ENCODE measurements at places on chromosomes 2 and 18. TPM values are rescaled to one million over a fixed set of nuclear protein-coding genes. Genes with fewer than 3 reads are reported as not detected.

The OTOS gene
- total RNA-seq, result not detected

The CCDC74B gene
- total RNA-seq, result 2.2 TPM

The KLHL29 gene
- total RNA-seq, result 5.8 TPM

The SLC66A3 gene
- 29.3 TPM for total RNA-seq

The MAPK4 gene
- not detected for total RNA-seq

The NPAS2 gene
- total RNA-seq, result 8.3 TPM

The LIPG gene
- 1.9 TPM for total RNA-seq

The ZNF892 gene
- 8.7 TPM for total RNA-seq

The MBP gene
- 6.3 TPM for total RNA-seq

The KCNG2 gene
- total RNA-seq, result 0.51 TPM

The AFF3 gene
- not detected for total RNA-seq

The LINC00305 gene
- total RNA-seq, result not detected

The ZNF516 gene
- total RNA-seq, result 13.2 TPM

The POTEF gene
- 0.34 TPM for total RNA-seq

The ZBTB7C gene
- total RNA-seq, result under 0.01 TPM

The RAMP1 gene
- not detected for total RNA-seq

The WDR33 gene
- 54.9 TPM for total RNA-seq

The RNF152 gene
- 88.8 TPM for total RNA-seq

The ZNF519 gene
- total RNA-seq, result 5.4 TPM

The GLI2 gene
- not detected for total RNA-seq

The ANKRD30B gene
- under 0.01 TPM for total RNA-seq

The SCG2 gene
- 0.05 TPM for total RNA-seq

The GTF3C2 gene
- 37.4 TPM for total RNA-seq

The MAP3K19 gene
- not detected for total RNA-seq

The TNFRSF11A gene
- total RNA-seq, result 41.7 TPM

The EVX2 gene
- not detected for total RNA-seq

The M1AP gene
- not detected for total RNA-seq

The MARCO gene
- not detected for total RNA-seq

The TMEM17 gene
- 0.51 TPM for total RNA-seq

The GREB1 gene
- 0.33 TPM for total RNA-seq
